Epithelial cell of umbilical artery (primary cell): ENCODE measurements at places on chromosomes 5 and 9. TPM values are rescaled to one million over a fixed set of nuclear protein-coding genes. Genes with fewer than 3 reads are reported as not detected.

The TYRP1 gene
- 0.30 and 0.97 TPM in 2 replicates for total RNA-seq

The ZNF483 gene
- 1.6 and 2.9 TPM in 2 replicates for total RNA-seq

The DEPDC1B gene
- 14.3 and 17.3 TPM in 2 replicates for total RNA-seq

The TMC1 gene
- total RNA-seq: 1.6 and 3.2 TPM in 2 replicates

The HTR1A gene
- not detected in 2 replicates for total RNA-seq

The PCDHB9 gene
- 0.15 TPM in 1 of 2 replicates, not detected in the other for total RNA-seq

The STOML2 gene
- total RNA-seq: 296 and 332 TPM in 2 replicates

The AHRR gene
- total RNA-seq: 2.4 and 12.3 TPM in 2 replicates

The TOMM5 gene
- 232 and 241 TPM in 2 replicates for total RNA-seq

The GPX8 gene
- 78.9 and 89.7 TPM in 2 replicates for total RNA-seq
